Tongue (tissue), 3 donors: ENCODE measurements at places on chromosomes 1 and 21. TPM values are rescaled to one million over a fixed set of nuclear protein-coding genes. Genes with fewer than 3 reads are reported as not detected.

RIPPLY3 gene
- total RNA-seq = 0.72 TPM

- DNase-seq = no peak
Measured at GRCh38 chr1:34695580-34695979, 59.3 kb upstream of the GJB5 start.

DNA sequence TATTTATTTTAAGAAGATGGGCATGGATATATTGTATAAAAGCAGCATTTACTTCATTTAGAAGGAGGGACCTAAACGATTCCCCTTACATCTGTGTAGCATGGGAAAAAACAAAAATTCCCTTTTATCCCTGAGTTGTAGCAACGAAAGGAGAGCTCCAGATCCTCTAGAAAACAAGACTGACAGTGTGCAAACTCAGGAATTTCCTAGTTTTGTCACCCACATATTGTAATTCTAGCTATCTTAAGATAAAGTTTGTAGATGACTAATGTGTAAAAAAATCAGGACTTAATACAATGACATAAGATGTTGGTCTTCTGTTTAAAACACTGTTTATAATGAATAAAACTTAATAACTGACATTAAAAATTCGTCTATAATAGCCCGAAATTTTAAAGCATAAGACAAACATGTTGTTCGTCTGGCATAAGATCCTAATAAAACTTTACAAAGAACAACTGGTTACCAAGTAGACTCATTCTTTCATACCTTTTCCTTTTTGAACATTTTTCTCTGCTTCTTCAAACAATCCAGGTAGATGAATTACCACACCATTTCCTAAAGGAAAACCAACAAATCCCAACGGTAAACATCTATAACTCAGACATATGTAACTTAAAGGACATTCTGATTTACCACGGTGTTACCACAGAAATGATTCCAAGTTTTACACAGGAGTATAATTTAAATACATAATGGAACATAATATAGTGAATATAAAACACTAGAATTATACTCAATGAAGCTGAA is 15.2 kb downstream of the ADSS2 start:
- DNase-seq = no peak

PPIAL4G gene
- not detected for total RNA-seq

PINK1 gene
- 59.7 TPM for total RNA-seq

GRCh38 chr1:121458291-121459048 is 273.7 kb downstream of the SRGAP2C start:
- DNase-seq = no peak
